ENCODE measurements at places on chromosomes 11 and 22.

GRCh38 chr11:15735706-15736105 is 620.6 kb downstream of the SOX6 start:
- no peak for DNase-seq

GRCh38 chr11:46386005-46386578 is 4.6 kb downstream of the MDK start:
- DNase-seq, result no peak

DNA sequence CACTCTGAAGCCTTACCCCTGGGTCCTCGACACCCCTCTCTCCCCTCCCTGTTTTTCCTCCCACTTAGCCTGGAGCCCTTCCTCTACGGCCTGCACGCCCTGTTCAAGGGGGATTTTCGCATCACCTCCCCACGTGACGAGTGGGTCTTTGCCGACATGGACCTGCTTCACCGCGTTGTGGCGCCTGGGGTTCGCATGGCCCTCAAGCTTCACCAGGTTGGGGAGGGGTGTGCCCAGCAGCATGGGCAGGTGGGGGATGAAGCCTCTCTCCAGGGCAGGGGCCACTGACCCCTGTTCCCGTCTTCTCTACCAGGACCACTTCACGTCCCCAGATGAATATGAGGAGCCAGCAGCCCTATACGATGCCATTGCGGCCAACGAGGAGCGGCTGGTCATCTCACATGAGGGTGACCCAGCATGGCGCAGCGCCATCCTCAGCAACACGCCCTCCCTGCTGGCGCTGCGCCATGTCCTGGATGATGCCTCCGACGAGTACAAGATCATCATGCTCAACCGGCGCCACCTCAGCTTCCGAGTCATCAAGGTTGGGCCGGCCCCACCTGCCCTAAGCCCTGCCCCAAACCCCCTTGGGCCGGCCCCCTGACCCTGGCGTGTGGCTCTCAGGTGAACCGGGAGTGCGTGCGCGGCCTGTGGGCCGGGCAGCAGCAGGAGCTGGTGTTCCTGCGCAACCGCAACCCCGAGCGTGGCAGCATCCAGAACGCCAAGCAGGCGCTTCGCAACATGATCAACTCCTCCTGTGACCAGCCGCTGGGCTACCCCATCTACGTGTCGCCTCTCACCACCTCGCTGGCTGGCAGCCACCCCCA is 2.8 kb upstream of the SIPA1 start:
- no peak for DNase-seq

GRCh38 chr11:63933459-63933858 is 5.3 kb upstream of the NAA40 start:
- peak; percentile 59 for DNase-seq

- no peak for DNase-seq
These were observed 354.7 kb downstream of the LARGE1 start for GRCh38 chr22:33565580-33565995.

DNA sequence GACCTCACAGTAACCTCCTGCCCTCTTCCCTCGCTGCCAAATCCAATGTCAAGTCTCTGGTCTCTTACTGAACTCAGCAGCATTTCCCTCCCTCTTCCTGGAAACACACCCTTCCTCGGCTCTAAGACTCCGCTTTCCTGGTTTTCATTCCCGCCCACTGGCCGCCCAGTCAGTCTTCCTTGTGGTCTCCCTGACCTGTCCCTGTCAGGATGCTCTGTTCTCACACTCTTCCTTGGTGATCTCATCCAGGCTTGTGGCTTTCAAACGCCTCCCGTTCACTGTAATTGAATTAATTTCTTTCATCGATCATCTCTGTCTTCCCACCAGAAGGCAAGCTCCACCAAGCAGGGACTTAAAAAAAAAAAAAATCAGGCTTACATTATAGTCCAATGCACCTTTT is 33.5 kb downstream of the MYO18B start:
- DNase-seq, result peak; percentile 6
